CMK (cell line): ENCODE measurements at places on chromosomes 6 and 20.

DNA sequence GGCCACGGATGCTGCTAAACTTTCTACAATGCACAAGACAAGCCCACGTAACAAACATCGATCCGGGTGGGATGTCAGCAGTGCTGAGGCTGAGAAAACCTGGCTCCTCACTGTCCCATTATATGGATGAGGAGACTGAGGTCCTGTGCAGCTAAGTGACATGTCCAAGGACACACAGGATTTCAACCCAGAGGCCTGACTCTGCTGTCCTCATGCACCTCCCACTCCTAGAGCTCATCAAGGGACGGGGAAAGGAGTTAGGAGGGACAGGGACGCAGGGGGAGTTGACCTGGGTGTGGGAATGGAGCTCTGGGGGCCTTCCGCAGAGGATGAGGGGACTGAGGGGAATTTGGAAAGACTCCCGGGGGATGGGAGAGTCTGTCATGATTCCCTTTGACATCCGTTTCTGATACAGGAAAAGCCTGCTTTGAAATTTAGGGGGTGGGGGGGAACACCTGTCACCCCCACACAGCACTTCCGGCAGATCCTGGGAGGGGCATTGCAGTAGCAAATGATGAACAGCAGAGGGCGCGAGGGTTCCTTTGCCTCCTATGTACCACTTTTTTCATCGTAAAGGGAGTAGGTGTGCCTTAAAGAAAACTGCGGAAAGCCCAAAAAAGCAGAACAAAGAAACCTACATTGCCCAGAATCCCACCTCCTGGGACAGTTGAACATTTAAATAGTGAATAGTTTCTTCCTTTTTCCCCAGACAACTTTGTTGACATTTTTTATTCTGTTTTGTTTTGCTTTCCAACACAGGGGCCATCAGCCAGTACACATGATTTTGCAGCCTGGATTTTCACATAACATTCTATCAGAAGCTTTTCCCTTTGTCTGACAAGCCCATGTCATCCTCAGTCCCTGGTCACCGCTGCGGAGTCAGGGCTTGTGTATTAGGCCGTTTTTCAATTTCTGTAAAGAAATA, 48.6 kb downstream of the SLC2A10 start:
- DNase-seq: peak; percentile 32

GRCh38 chr20:24273251-24273650, 196.2 kb upstream of the SYNDIG1 start:
- DNase-seq: no peak

DNA sequence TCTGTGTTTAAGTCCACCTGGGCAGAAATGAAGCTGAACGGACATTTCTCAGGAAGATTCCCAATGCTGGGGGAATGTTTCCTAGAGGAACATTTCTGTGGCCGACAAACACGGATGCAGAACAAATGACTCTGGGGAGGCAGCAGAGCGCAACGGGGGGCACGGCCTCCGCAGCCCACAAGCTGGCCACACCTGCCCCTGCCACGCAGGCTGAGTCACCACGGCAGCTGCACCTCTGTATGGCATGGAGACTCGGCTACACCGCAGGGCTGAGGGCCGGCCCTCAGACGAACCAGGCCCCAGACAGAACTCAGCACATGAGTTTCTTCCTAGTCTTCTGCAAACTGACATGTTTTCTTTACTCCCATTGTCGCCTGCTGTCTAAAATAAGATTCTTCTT, 10.0 kb upstream of the PRR18 start:
- no peak for DNase-seq

DNA sequence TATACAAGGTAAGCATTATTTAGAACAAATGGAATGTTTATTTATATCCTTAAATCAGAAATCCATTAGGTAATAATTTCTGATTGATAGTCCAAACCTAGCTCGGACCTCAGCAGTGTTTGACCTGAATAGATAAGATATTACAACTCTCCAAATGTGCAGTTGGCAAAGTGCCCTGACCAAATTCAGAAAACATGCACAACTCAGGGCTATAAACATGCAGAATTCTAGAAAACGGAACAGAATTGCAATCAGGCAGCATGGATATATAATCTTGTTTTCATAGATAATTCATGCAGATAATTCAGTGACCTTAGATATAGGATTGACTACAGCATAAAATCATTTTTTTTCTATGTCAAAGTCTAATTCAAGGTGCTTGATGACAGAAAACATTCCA, 626.6 kb upstream of the CITED2 start:
- DNase-seq: no peak

- no peak for DNase-seq
These were observed 41.1 kb upstream of the MAP3K4 start for GRCh38 chr6:160950507-160950906.

DNA sequence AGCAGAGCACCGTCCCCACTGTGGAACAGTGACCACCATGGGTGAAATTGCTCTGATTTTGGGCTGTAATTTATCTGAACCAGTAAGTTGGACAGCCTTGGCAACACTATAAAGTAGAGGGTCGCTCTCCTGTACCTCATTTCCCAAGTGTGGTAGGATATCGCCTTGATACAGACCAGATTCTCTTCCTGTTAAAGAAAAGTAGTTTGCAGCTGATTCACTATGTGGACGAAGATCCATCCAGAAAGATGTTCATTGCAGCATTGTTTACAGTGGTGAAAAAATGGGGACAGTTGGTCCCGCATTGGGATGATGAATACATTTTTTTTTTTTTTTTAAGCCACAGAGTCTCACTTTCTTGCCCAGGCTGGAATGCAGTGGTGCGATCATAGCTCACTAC, 74.3 kb downstream of the SLX4IP start:
- no peak for DNase-seq

- DNase-seq: no peak
These were observed 56.5 kb upstream of the FUT9 start for GRCh38 chr6:95959261-95959660.

- DNase-seq: no peak
These were observed 30.9 kb upstream of the TUBB2A start for GRCh38 chr6:3188262-3188661.

DNA sequence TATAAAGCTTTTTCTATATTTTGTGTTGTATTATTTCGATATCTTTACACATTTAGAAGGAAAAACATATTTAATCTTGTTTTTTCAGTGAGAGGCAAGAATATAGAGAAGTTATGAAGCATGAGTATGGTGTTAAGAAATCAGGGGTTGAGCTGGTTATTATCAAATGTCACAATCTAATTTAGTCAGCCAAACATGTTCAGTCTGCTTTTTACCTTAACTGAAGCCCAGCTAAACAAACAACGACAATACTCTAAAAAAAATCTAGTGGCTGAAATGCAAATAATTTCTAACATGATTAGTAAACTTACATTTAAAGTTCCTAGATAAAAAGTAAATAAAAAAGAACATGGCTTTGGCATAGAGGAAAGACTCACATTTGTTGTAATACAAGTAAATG, 433.8 kb upstream of the NRSN1 start:
- no peak for DNase-seq

- no peak for DNase-seq
These were observed 69.5 kb upstream of the FOXQ1 start for GRCh38 chr6:1242446-1242845.

DNA sequence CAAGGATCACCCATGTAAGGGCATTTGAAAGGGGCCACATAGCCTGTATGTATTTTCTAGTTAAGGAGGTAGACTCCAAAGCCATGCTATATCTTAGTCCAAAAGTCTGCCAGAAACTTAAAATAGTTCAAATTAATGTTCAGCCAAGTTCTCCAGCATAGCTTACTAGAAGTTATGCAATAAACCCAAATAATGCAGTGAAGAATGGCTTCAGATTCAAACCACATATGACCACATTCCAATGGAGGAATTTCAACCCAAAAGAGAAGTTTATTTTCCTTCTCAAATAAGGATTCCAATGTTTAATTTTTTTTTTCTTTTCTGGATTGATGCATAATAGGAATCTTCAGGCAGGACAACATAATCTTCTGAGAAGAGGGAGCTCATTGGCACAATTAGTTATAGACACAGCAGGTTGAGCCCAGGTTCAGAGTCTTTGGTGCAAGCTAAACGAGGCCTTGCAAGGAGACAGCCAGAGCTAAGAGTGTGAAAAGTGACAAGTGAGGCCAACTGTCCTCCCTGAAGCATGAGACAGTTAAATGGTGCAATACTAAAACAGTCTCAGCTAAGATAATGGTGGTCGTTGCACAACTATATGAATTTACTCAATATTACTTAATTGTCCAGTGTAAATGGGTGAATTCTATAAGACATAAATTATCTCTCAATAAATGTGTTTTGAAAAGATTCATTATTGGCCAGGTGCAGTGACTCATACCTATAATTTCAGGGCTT, 598.8 kb upstream of the CDH4 start:
- DNase-seq: no peak

DNA sequence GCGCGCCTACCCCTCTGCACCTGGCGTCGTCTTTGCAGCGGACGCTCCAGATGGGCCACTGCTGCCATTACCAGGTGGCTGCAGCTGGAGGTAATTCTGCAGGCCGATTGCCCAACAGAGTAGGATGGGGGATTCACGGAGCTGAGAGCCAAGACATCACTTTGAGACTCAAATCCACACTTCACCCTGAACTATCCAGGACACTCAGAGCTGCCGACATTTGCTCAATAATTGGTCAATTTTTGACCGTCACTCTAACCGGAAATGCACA, 694.9 kb upstream of the FLRT3 start:
- DNase-seq: no peak

- DNase-seq: no peak
These were observed 38.3 kb upstream of the PKIB start for GRCh38 chr6:122571888-122572287.

- DNase-seq: no peak
These were observed 3.1 kb downstream of the TRAPPC3L start for GRCh38 chr6:116542426-116542825.

- no peak for DNase-seq
These were observed 284.5 kb downstream of the HTR1B start for GRCh38 chr6:77178821-77179220.

GRCh38 chr20:2922957-2923356, 49.7 kb downstream of the PTPRA start:
- DNase-seq: no peak

- no peak for DNase-seq
These were observed 48.9 kb downstream of the DUSP22 start for GRCh38 chr6:340991-341827.
